ENCODE measurements at places on chromosomes 7 and 10.
A peak's percentile ranks its signal among the peaks of the same experiment; 100 is the strongest.

DNA sequence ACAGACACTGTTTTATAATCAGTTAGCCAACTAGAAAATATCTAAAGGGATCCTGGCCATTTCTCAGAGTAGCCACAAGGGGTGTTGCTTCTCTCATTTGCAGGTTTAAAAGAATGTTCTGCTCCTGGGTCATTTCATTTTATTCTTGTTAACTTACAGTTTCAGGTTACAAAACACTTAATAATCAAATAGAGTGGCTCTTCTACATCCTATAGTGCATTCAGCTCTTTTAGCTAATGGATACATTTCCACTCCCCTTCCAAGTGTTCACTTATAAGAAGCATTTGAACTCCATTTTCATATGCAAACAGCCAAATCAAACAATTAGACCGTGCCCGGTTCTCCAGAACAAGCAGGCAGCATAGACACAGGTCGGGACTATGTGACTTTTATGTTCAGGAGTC lies 117.5 kb downstream of the TRIL start:
- DNase-seq, result peak; percentile 29

DNA sequence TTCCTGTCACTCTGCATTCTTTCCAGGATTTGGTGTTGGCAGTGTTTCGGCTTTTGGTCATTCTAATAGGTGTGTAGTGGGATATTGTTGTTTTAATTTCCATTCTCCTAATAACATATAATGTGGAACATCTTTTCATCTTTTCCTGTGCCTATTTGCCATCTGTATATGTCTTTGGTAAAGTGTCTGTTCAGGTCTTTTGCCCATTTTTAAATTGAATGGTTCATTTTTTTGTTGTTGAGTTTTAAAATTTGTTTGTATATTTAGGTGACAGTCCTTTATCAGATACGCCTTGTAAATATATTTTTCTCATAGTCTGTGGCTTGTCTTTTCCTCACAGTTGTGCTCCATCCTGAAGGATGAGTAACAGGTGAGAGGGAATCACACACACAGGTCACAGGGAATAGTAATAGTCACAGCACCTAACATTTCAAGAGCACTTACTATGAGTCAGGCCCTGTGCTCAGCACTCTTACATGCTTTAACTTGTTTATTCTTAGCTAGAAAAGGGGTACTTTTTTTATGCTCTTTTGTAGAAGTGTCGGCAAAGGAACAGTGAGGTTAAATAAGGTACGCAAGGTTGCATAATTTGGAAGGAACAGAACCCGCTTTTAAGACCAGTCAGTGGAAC lies 117.1 kb upstream of the GATA3 start:
- DNase-seq, result no peak

GRCh38 chr7:92668564-92668963 lies 78.4 kb upstream of the FAM133B start:
- DNase-seq, result no peak

GRCh38 chr7:143172354-143172753 lies 10.9 kb upstream of the TAS2R39 start:
- no peak for DNase-seq

DNA sequence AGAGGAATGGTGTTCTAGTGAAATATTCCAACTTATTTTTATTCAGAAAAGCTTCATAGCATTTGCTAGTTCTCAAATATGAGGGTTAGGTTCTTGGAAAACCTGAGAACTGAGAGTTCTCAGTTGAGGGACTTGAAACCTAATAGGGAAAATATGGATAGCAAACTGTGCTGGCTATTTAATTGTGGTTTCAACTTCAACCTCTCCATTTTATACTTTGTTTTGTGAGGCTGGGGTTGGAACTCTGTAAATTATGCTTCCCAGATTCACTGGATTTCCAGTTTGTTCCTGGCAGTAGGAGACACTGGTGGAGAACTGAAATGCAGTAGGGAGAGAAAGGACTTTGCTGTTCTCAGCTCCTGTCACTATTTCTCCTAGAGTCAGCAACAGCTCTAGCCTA lies 52.7 kb downstream of the CDK14 start:
- no peak for DNase-seq

- DNase-seq, result peak; percentile 81
Measured at GRCh38 chr7:132430861-132431822, 145.1 kb downstream of the PLXNA4 start.

DNA sequence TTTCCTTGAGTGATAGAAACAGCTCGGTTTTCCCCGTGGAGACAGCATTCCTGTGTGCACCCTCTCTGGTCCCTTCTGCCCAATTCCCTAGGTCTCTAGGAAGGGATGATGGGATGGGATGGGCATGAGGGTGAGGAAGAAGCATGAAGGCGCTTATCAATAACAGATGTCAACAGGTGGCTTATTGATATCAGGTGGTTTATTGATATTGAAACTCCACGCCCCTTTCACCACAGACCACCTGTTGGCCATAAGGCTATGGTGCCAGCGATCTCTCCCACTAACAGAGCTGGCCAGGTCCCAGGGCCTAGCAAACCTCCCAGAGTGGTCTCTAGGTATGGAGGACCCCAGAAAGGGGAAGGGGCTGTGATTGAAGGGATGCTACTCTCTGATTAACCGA lies 7.9 kb downstream of the MOSPD3 start:
- no peak for DNase-seq

DNA sequence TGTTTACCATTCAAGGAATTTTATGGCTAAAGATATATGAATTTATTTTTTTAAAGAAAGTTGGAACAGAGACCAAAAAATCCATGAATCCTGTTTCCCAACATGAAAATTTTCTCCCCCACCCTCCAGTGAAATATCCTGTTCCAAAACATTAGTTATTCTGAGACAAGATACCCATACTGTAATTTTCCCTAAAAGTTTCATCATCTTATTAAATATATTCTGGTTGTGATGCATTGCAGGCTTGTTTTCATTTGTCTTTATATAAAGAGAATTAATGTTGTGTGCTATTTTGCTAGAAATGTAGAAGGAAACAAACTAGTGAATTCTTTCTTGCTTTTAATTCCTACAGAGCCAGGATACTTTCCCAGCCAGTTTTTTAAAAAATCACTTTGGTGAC lies 106.6 kb downstream of the EXOC4 start:
- DNase-seq, result no peak

- no peak for DNase-seq
Measured at GRCh38 chr7:74502216-74502891, 48.6 kb downstream of the GTF2IRD1 start.

GRCh38 chr10:130655313-130656186 lies 519.4 kb downstream of the GLRX3 start:
- DNase-seq, result no peak

GRCh38 chr7:36119005-36119706 lies 33.9 kb upstream of the EEPD1 start:
- DNase-seq, result peak; percentile 89

GRCh38 chr10:71771821-71772617 lies 1.3 kb downstream of the VSIR start:
- peak; percentile 79 for DNase-seq

DNA sequence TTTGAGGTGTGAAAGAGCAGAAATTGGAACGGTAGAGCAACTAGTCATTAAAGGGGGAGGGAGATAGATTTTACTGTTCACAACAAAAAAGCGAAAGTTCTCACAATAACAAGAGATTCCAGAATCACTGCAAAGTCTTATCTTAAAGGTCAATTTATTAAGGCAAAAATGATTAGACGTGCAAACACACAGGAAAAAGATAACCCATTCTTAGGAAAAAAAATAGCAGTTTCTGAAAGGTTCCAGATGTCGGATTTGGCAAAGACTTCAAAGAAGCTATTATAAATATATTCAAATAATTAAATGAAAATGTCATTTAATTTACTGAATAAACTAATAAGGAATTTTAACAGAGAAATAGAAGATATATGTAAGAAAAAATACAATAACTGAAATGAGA lies 70.8 kb upstream of the GNAI1 start:
- DNase-seq, result no peak

GRCh38 chr10:28155726-28156125 lies 147.1 kb downstream of the MPP7 start:
- DNase-seq, result no peak

DNA sequence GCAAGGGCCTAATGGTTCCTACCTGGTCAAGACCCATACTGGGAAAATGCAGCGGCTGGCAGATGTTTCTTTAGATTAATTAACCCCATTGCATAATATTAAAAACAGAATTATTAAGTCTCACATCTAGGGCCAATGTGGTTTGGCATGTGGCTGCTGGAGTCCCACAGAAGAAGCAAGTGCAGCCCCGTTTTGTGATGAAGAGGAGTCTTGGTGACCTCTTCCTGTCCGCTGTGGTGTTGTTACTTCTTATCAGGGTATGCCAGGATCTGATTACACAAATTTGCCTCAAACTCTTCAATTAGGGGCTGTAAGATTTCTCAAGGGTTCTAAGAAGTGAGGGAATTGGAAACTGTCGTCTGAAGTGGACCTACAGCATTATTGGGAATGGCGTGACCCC lies 240.3 kb downstream of the SEC23IP start:
- peak; percentile 85 for DNase-seq

GRCh38 chr7:35334506-35334905 lies 80.6 kb upstream of the TBX20 start:
- no peak for DNase-seq

DNA sequence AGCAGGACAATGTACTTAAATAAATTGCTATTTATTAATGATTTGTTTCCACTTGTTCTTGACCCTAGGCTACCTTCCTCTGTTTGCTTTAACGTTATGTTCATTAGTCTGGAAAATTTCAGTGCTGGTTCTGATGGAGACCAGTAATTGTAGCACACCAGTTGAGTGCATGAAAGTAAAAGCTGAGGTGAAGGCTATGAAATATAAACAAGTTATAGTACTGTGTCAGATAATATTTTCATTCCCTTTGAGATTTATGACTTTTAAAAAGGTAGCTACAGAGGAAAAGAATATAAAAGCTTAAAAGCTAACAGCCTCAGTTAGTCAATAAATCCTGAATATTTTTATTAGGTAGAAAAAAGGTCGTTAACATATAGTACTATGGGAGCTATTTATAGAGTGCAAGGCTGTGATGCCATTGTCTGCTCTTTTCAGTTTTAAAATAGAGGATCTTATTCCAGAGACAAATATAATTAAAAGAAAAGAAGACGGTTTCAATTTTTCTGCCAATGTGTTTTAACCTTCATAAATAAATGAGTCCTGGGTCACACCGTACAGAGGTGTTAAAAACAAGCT lies 351.8 kb upstream of the ETV1 start:
- DNase-seq, result no peak

- DNase-seq, result peak; percentile 69
Measured at GRCh38 chr10:6069081-6069931, 7.1 kb upstream of the IL2RA start.

DNA sequence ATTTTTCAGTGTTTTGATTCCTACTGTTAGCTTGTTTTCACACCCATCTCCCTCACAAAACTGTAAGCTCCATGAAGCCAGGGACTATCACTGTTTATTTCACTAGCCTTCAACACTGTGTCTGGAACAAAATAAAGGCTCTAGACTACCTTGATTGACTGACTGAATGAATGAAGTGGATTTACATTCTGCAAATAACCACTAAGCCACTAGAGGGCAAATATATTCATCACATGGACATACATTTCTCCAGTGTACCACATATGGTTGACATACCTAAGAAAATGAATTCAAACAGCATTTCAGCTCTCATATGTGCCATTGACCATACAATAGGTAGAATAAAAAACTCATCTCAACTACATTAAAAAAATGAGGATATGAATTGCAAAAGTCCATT lies 185.9 kb downstream of the RAB11FIP2 start:
- DNase-seq, result peak; percentile 59

DNA sequence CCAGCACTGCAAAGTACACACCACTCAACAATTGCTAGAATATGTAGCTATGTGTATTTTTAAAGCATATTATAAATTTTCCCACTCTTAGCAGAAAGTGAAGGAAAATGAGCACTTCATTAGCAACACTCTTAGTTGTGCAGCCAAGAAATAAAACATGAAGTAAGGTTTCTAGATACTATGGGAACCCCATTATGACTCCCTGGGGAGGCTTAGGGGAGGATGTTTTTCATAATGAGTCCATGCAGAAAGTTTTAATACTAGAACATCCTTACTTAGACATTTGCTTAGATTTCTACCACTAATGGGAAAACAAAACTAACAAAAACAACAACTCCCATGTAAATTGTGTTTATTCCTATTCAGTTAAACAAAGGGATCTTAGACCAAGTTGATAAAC lies 148.4 kb upstream of the HDAC9 start:
- DNase-seq, result no peak

DNA sequence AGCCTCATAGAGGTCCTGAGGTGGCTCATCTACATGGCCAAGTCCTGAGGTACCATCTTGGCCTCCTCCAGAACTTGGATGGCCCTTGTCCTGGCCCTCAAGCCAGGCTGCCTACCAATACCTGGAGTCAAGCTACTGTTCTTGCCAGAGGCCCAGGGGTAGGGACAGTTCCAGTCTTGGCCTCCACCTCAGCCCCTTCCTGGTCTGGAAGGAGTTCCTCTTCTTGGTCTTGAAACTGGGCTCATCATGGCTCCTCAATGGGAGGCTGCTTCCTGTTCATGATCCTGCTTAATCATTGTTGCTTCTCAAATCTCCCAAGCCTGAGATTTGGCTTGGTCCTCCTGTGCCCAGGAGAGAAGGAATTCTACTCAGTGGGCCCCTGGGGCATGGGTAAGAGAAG lies 3.9 kb downstream of the HPS6 start:
- no peak for DNase-seq

- DNase-seq, result no peak
Measured at GRCh38 chr7:30286749-30287148, 2.4 kb downstream of the ZNRF2 start.

GRCh38 chr10:43402880-43403452 lies 6.0 kb downstream of the HNRNPF start:
- no peak for DNase-seq

GRCh38 chr10:52782554-52782953 lies 10.0 kb upstream of the MBL2 start:
- no peak for DNase-seq

DNA sequence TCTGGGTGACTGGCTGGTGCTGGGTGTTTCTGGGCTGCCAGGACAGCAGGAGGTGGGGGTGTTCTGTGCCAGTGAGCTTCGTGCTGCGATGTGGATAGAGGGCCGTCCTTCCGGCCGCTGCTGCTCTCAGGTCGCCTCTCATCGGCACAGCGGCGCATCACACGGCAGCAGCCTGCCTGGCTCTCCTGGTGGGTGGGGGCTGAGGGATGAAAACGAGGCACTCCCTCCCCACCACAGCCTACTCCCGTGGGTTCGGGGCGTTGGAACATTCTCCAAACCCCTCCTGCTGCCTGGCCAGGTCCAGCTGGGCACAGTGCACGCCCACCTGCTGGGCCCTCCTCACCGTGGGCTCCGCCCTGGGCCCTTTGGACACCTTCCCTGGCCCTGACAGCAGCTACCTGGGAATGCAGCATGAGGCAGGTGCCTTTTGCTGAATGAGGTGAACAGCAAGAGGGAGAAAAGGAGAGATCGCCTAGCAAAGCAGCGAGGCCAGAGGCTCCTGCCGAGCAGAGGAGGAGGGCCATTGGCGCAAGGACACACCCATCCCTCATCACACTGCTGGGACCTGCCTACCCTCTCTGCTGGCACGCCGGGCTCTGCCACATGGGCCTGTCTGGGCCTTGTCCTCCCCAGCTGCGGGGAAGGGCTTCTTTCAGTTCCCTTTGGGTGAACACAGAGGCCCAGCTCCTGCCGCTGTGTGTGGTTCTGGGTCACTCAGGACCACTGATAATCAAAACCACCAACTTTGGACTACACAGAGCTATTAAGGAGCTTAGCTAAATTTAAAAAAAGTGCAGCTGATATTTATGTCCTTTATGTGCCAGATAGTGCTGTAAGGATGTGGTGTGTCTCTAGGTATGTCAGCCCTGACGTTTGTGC lies 33.4 kb downstream of the INPP5A start:
- peak; percentile 59 for DNase-seq

- no peak for DNase-seq
Measured at GRCh38 chr10:1395025-1395480, 338.9 kb downstream of the WDR37 start.

GRCh38 chr10:66390926-66391325 lies 534.9 kb upstream of the LRRTM3 start:
- DNase-seq, result no peak
